ENCODE measurements at places on chromosomes 5 and 9.
A peak's percentile ranks its signal among the peaks of the same experiment; 100 is the strongest.

GRCh38 chr5:9540791-9541190, 5.1 kb downstream of the SEMA5A start:
- no peak for DNase-seq

- DNase-seq = peak; percentile 87
Measured at GRCh38 chr9:35828716-35829083, at the start of gene FAM221B. Gene FAM221B (minus strand): TSS chr9:35828732. CDS start chr9:35826161, 2,571 bp downstream.

- no peak for DNase-seq
Measured at GRCh38 chr5:6644794-6645241, 11.6 kb downstream of the SRD5A1 start.

GRCh38 chr5:113052041-113052795, 75.6 kb downstream of the DCP2 start:
- DNase-seq = no peak

DNA sequence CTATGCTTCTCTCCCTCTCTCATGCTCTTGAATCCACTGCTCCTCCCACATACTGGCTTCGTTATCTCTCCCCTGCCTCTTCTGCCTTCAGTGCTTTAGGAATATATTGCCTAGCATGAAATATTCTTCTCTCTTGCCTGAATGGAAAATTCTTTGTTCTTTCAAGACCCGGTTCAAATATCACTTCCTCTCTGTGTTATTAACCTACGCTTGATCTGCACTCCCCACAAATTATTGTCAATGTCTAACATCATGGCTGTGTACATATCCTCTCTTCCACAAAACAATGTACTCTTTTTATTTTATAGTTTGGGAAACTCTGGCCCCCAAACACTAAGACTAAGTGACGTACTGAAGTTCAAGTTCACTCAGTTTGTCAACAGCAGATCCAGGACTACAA, 211.0 kb downstream of the SEC61B start:
- DNase-seq = no peak

- DNase-seq = no peak
Measured at GRCh38 chr5:7629561-7629960, 221.4 kb downstream of the CFAP90 start.

GRCh38 chr5:33072296-33072695, 361.2 kb downstream of the NPR3 start:
- no peak for DNase-seq

DNA sequence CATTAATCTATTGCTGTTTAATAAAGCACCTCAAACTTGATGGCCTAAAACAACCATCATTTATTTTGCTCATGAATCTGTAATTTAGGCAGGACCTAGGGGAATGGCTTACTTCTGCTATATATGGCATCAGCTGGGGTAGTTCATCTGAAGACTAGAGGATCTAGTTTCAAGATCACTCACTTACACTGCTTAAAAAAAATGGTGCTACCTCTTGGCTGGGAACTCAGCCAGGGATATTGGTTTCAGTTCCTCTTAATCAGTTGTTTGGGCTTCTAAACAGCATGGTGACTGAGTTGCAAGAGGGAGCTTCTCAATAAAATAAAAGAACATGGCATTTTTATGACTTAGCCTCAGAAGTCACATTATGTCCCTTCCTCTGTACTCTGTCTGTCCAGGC, 142.0 kb downstream of the FAM114A2 start:
- DNase-seq = no peak

GRCh38 chr5:501831-502184, 22.4 kb downstream of the SLC9A3 start:
- no peak for DNase-seq

- DNase-seq = no peak
Measured at GRCh38 chr5:29054282-29054681, 2015.9 kb upstream of the CDH9 start.

- no peak for DNase-seq
Measured at GRCh38 chr9:36037549-36038122, 923 bp downstream of the RECK start.

DNA sequence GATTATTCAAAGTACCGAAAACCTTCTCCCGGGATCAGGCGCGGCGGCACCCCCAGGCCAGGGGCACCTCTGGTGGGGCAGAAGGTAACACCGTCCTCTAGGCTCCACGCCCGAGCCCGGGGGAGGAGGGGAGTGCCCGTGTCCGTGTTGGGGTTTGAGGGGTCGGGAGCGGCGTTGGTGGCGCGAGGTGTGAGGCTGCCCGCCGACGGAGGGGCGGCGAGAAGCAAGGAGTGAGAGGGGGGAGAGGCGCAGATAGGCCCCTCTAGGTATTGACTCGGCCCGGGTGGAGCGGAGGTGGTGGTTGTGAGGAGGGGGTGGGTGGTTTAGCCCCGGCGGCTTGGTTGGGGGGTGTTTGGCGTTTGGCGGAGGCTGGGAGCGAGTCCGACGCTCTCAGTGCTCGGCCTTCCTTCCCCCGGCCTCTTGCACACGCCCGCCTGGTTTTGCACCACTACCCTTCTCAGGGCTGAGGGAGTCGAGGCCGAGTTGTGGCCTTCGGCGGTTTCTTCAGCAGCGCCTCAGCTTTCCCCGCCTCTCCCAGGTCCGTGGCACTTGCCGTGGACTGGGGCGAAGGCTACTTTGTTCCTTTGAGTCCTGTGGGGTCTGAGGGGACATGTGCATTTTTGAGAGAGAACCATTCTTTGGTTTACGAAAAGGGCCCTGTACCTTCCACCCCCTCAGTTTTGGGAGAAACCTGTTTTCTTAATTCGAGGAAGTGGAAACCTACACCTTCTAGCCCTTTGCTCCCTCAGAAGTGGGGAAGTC, 450 bp downstream of the GPBP1 start:
- no peak for DNase-seq

DNA sequence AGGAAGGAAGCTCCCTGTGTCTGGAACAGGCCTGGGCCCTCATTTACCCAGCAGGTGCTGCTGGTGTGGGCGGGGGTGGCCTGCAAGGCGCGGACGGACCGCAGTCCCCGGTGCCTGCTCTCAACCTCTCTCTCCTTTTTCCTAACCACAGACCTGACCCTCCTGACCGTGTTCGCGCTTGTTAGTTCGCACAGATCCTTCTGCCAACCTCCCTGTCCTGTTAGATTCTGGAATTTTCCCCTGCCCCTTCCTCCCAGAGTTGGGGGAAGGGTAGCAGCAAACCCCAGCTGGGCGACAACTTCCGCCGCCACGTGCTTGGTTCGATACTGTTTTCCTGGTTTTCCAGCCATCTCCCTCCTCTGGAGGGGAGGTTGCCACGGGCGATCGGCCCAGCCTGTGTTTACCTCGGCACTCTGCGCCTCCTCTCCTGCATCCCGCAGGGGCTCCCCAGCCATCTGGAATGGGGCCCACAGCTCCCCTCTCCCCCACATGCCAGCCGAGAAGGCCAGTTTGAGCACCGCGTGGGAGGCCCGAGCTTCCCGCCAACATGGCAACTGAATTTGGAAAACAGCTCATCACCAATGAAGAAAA, 70.8 kb upstream of the UNC5A start:
- peak; percentile 70 for DNase-seq

DNA sequence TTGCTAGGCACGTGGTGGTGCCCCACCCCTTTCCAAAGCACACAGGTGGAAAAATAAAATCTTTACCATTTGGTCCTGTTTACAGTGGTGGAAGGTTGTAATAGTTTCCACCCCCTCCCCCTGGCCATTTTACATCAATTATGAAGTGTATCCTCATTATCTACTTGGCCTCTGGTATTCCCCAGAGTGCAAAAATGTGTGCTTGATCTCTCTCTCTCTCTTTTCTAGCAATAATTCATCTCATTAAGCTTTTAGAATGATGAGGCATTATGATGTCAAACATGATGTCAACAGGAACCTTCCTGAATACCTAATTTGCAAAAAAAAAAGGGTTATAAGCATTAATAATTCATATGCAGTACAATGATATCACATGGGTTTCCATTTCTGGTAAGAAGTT, 3.1 kb downstream of the PDE8B start:
- DNase-seq = no peak

GRCh38 chr9:121633119-121633714, 18.2 kb upstream of the DAB2IP start:
- DNase-seq = no peak

DNA sequence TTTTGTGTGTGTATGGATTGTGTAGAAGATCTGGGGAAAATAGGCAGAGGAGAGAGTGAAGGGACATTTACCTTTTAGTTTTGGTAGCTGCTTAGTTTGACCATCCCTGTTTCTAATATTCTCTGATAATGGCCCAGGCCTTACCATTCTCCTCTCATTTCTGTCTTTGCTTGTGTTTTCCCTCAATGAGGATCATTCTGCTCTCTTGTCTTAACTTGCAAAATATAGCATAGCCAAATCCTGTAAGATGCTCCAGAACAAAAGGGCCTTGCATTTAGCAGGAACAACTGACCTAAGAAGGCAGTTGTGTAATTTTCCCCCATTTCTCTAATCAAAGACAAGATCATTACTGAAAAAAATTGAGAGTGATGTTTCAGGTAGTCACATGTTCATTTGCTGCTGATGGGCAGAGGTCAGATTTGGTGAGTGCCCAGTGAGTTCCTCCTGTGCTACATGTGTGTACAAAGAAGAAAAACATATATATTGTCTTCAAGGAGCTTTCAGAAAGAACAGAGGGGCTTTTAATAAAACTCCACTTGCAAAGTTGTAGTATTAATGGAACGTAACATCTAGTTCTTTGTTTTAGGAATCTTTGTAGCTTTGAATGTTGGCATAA, 139.5 kb downstream of the KDM4C start:
- no peak for DNase-seq

- no peak for DNase-seq
Measured at GRCh38 chr9:133181561-133181960, 17.8 kb upstream of the GBGT1 start.

- DNase-seq = no peak
Measured at GRCh38 chr9:88746743-88747398, 211.9 kb downstream of the NXNL2 start.

All from H1 (cell line).